ENCODE measurements at places on chromosomes 5 and 9.

GRCh38 chr5:1819458-1819857, 18.3 kb downstream of the NDUFS6 start:
- DNase-seq: no peak

DNA sequence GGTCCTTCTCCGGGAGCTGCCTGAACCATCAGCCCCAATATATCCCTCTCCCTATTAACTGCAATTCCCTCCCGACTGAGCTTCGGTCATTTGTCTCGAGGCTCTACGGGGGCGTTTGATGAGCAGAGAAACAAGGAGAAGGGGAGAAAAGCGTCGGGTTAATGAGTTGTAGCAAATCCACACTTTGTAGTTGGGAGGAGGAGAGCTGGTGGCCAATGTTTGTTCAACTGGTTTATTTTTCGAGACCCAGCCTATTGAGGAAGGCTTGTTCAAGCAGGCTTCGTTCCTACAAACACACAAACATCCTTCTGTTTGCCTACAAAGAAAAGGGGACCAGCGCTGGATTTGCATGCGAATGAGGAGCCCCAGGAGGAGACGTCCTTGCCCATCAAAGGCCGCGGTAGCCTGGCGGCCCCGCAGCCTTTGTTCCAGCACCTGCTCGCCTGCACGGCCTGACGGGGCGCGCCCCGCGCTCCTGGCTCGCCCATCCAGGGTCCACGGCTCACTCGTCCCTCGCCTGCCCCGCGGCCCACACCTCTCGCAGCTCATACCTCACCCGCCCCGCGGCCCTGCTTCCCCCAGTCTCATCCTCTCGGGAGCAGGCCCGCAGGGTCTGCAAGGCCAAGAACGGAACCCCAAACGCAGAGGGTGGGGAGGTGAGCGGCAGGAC, 4.6 kb downstream of the FOXD1 start:
- DNase-seq: no peak

DNA sequence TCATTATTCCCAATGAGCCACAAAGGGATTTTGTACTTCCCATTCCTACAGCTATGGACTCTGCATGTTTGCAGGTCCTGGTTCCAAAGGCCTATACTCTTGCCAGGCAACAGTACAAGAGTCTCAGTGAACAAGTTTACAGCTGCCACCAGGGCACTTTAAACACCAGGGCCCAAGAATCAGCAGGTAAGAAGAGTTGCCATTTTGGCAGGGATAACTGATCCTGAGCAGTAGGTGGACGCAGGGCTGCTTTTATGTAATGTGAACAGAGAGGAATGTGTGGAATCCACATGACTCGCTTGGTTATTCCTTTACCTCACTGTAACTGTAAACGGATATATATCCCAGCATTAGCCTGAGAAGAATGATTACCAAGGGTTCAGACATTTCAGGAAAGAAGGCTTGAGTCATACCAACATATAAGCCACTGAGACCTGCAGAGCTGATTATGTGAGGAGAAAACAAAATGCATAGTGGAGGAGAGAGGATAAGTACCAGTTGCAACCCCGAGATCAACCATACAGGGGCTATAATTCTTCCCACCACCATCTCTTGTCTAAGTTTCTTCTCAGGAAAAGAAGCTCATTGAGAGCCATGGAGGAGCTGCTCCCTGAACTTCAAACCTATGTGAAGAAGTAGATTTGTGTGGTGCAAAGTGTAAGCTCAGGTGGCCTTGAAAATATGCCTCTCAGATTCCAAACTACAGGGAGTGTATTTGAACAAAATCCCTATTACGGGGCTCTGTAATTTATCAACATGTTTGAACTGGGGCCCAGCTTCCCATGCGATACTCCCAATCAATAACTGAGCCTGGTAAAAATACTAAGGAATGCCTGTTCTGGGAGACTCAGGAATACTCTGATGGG, 24.6 kb downstream of the RAPGEF6 start:
- no peak for DNase-seq

- DNase-seq: no peak
Observed at GRCh38 chr9:114214686-114215414, 59.5 kb downstream of the COL27A1 start.

DNA sequence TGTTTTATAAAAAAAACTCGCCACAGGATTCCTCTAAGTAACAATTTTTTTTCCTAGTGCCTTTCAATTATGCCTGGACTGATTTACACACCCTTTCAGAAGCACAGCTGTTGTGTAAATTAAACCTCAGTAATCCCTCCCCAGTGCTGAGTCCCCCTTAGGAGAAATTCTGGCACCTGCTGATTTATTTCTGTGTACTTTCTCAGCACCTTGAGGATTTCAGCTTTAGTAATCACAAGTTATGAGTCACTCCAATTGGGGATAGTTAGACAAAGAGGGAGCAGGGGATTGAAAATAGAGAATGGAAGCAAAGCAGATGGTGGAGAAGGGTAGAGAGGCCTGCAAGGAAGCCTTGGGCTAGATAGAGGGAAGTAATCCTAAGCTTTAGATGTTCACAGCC, 171.7 kb downstream of the TTLL11 start:
- DNase-seq: no peak

GRCh38 chr5:173843794-173844193, 44.4 kb upstream of the CPEB4 start:
- DNase-seq: no peak

GRCh38 chr5:111453295-111453694, 59.0 kb downstream of the STARD4 start:
- no peak for DNase-seq

GRCh38 chr5:56686337-56687195, 128.8 kb upstream of the MAP3K1 start:
- peak; percentile 15 for DNase-seq

DNA sequence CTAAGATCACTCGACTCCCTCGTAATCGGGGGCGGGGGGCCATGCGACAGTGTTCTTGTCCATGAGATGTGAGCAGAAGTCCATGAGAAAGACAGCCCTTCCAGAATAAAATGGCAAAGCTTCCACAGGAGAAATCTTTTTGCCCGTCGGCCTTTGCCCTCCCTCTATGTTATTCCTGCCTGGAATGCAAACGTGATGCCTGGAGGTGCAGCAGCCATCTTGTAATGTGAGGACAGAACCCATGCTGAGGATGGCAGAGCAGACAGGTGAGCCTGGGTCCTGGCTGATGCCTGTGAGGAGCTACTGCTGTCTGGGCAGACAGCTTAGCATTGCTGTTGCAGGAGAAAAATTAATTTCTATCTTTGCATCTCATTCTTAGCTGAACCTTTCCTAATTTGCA, 17.2 kb downstream of the MED10 start:
- DNase-seq: no peak

DNA sequence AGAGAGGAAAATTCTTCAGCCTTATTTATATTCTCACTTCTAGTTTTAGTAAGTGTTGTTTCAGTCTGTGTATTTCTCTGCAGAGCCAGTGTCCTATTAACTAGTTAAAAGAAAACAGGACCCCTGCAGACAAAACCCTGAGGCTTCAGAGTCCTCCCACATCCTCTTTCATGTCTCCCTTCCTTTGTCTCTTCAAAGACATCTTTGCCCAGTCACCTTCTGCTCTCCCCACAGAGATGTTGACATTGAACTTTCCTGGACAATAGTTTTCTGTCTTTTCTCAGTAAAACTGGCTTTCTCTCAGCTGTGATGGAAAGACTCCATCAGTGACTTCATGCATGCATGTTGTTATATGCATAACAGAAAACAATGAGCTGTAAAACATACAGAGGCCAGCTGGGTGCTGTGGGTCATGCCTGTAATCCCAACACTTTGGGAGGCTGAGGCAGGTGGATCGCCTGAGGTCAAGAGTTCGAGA, 20.2 kb downstream of the GRAMD2B start:
- DNase-seq: no peak

DNA sequence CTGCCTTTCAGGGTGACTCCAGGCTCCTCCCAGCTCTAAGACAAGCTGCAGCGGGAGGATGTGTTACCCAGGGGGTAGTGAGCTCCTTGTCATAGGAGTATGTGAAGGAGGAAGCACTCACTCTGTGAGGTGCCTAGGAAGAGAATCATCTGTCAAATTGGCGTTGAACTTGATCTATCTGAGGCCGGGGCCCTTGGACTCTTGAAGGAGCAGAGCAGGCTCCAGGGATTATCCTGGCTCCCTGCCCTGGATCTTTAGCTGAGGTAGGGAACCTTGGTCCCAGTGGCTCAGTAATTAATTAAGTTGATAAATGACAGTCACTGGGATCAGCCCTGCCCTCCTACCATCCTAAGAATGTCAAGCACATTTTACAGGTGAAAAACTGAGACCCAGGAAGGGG, 15.5 kb downstream of the ADGRD2 start:
- no peak for DNase-seq

DNA sequence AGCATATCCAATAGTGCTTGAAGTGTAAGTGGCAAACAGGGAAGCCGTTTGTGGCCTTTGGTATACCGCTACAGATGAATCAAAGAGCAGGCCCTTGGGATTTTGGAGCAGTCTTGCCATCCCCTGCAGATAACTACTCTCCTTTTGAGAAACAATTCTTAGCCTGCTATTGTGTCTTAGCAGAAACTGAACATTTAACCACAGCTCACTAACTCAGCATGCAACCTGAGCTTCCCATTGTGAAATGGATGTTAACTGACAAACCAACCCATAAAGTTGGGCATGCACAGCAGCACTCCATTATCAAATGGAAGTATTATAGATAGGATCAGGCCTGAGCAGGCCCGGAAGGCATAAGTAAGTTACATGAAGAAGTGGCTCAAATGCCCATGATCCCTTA, 315.3 kb upstream of the PTGER4 start:
- no peak for DNase-seq

GRCh38 chr9:34582787-34583186, 6.7 kb downstream of the CNTFR start:
- no peak for DNase-seq

GRCh38 chr9:127049044-127049443, 73.4 kb downstream of the ANGPTL2 start:
- DNase-seq: peak; percentile 10

DNA sequence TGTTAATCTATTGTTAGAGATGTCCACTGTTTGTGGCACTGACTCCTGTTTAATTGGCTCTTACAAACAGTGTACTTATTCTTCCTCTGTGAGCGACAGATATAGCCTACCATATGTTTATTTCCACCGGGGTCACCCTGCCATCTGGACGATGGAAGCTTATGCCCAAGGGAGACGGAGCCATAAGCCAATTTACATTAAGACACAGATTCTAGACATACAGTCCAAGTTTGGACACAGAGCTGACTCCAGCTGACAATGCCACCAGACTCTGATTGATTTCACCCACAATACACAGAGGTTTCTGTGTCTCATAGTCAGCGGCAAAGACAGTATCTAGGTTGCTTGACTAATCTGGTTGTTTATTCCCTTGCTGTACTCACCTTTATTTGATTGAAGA, 198.9 kb downstream of the ENC1 start:
- no peak for DNase-seq

- no peak for DNase-seq
Observed at GRCh38 chr5:132003170-132003744, 8.2 kb downstream of the ACSL6 start.

DNA sequence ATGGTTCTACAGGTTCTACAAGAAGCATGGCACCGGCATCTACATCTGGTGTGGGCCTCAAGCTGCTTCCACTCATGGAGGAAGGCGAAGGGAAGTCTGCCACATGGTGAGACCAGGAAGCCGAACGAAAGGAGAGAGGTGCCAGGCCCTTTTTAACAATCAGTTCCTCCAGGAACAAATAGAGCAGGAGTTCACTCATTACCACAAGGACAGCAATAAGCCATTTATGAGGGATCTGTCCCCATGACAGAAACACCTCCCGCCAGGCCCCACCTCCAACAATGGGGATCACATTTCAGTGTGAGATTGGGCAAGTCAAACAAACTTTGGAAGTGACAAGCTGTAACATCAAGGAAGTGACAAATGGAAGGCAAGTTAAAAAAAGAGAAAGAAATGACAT, 95.5 kb upstream of the PTPN3 start:
- no peak for DNase-seq

DNA sequence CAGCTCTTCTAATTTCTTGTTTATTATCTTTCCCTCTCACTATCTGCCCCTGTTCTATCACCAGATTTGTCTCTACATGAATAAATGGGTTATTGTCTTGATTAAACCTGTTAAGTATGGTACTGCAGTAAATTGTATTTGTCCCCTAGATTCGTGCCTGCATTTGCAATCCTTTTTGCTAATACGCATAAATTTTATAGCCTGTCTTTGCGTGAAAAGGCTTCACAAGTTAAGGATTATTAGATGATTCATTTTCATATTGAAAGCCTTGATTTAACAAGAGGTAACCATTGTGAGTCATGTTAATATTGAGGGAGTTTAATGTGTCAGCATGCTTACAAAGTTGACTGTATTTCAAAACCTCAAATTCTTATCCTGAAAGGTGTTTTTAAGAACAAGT, 204.6 kb downstream of the PCSK1 start:
- DNase-seq: no peak

- peak; percentile 36 for DNase-seq
Observed at GRCh38 chr9:129175825-129176633, 2.0 kb downstream of the IER5L start.

DNA sequence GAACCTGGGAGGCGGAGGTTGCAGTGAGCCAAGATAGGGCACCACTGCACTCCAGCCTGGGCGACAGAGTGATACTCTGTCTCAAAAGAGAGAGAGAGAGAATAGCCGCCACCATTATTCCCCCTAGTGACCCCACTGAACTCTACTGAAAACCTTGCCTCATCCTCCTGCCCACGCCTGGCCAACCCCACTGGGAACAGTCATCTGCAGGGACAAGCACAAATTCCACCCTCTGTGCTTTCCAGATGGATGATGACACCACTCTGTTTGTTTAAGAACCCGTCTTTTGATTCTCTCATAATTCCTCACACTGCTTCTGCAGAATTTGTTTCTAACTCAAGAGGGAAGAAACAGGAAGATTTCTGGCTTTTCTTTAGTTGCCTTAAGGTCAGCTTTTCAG, 12.2 kb downstream of the BHMT2 start:
- no peak for DNase-seq
